ENCODE measurements at places on chromosomes 7 and 10.

- DNase-seq, result no peak
Measured at GRCh38 chr10:61845196-61845949, 56.1 kb upstream of the ARID5B start.

- DNase-seq, result no peak
Measured at GRCh38 chr10:88958721-88959120, 6.1 kb upstream of the ACTA2 start.

DNA sequence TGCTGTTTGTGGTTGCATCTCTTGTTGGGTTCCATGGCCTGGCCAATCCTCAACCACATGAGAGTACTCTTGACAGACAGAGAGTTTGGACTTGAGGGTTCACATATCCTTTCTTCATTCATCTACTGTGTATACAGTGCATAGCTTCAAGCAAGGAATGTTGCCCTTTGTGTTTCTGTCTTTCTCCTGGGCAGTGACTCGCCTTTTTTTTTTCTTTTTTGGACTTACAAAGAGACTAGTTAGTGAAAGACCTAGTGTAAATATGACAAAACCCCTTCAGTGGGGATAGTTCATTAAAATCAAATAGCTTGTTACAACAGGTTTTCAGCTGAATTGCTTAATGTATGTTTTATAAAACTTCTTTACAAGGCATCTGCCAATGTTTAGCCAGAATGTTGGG is 290.2 kb downstream of the FGFR2 start:
- no peak for DNase-seq

GRCh38 chr7:77917500-77918262 is 119.1 kb downstream of the PHTF2 start:
- DNase-seq, result no peak

DNA sequence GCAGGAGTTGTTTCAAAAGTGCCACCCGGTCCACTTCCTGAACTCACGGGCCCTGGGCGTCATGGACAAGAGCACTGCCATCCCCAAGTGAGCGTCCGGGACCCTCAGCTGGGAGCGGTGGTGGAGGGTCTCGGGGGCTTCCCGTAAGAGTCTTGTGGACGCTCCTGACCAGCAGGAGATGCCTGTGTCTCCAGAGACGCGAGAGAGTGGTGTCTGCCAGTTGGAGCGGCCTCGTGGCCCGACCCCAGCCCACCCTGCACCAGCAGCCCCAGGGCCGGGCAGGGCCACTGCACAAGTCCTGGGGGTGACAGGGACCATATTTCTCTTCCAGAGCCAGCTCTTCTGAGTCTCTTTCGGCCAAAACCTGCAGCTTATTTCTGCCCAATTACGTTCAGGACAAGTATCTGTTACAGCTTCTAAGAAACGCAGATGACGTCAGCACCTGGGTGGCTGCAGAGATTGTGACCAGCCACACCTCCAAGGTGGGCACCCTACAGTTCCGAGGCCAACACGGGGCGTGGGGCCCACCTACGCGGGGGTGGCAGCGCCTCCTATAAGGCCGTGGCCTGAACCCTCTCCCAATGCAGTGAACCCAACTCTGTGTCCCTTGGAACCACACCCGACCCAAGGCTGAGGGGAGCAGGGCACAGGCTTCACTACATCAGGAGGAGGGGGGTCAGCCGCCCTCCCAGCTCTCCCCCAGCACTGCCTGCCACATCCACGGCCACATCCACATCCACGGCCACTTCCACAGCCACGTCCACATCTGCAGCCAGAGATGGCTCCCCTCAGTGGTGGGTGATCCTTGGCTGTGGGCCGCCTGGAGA is 16.2 kb upstream of the UTF1 start:
- no peak for DNase-seq

DNA sequence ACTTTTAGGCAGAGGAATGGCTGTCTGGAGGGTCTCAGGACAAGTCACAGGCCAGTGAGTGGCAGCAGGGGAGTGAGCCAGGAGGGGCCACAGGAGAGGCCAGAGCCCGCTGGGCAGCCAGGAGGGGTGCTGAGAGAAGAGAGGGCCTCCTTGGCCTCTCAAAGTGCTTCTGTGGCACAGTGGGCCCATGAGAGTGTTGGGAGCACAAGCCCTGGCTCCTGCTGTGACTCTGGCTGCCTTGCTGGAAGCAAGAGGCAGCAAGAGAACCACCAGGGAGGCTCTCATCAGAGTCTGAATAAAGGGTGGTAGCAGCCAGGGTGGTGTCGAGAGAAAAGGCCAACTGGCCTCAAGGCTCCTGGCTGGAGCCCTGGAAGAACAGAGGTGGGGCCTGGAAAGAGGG is 91.1 kb downstream of the VOPP1 start:
- no peak for DNase-seq
